H1 (cell line): ENCODE measurements at places on chromosomes 3 and 15. TPM values are rescaled to one million over a fixed set of nuclear protein-coding genes. Genes with fewer than 3 reads are reported as not detected.

GRCh38 chr15:72495007-72495406, 20.9 kb downstream of the ARIH1 start:
- H3K27me3 ChIP-seq, result no peaks in the 10 kb centered on the region
- no peak for DNase-seq
- H3K4me1 ChIP-seq, result no peaks in the 10 kb centered on the region
- no peak overlapping the region for H3K4me3 ChIP-seq

The TTC21A gene
- 1.7 and 2.8 TPM in 2 replicates for total RNA-seq

DNA sequence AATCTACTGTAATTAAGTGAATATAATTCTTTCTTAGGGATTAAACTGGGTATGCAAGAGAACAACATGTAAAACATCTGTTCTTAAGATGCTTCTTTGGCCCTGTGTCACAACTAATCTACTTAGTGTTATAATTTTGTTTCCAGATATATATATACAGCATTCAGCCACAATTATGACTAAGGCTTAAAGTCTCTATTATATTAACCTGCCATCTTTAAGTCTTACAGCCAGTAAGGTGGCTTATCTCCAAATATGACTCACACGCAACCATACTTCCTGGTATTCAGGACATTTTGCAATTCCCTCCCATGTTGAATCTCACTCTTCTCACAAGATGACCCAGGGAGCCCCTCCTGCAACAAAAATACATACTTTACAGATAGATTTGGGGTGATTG, 6.6 kb upstream of the KBTBD8 start:
- no peak for DNase-seq
- peaks cover 10% of the 10 kb centered on the region for H3K4me1 ChIP-seq
- no peak overlapping the region for H3K27ac ChIP-seq
- H3K4me3 ChIP-seq, result no peak overlapping the region
- H3K36me3 ChIP-seq, result no peaks in the 10 kb centered on the region

The C3orf49 gene
- total RNA-seq, result not detected in 2 replicates

The LRRIQ4 gene
- total RNA-seq, result not detected in 2 replicates

GRCh38 chr3:194284351-194284750, 66.8 kb downstream of the CPN2 start:
- H3K4me1 ChIP-seq, result peaks cover 21% of the 10 kb centered on the region; the same call in 1 of the 2 replicates
- no peak overlapping the region for H3K4me3 ChIP-seq
- H3K27ac ChIP-seq, result no peak overlapping the region
- H3K27me3 ChIP-seq, result no peaks in the 10 kb centered on the region; the same call in 1 of the 2 replicates
- H3K36me3 ChIP-seq, result no peaks in the 10 kb centered on the region
